NCI-H345 (cell line): ENCODE measurements at places on chromosomes 6 and 20.
A peak's percentile ranks its signal among the peaks of the same experiment; 100 is the strongest.

DNA sequence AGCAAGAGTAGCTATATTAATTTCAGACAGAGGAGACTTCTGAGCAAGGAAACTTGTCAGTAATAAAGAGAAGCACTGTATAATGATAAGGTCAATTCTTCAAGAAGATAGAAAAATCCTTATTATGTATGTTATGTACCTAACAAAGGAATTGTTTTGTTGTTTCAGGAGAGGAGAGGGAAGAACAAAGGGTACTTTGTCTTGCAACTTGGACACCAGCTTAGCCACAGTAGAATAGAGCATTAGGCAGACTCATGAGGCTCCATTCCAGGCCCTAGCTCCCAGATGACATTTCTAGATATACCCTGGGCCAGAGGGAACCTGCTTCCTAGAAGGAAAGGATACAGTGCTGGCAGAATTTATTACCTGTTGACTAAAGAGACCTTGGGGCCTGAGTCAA, 6.5 kb upstream of the NUS1 start:
- DNase-seq: no peak

DNA sequence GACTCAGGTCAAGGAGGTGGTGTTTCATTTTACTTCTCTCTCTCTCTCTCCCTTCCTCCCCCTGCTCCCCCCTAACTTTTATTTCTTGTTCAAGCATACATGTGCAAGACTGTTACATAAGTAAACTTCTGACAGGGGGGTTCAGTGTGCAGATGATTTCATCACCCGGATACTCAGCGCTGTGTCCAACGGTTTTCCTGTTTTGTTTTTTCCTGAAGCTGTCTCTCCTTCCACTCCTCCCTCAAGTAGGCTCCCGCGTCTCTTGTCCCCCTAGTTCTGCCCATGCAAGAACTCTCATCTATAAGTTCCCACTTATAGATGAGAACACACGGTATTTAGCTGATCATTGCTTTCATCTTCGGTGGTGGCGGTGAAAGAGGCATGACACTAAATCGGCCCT, 751.9 kb upstream of the DEFB115 start:
- no peak for DNase-seq

DNA sequence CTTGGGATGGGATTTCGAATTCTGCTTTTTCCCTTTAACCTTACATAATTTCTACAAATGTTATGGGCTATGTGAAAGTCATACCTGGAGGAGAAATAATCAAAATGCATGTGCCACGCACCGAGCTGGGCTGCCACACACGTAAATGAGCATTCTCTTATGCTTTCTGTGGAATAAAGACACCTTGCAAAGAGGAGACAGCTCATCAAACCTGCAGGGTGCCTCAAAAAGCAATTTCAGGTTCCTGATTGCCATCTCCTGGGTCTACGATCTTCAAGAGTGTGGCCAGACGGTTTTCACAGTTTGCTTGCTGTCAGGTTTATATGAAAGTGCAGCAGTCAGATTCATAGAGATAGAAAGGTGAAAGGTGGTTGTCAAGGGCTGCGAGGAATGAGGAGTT, 36.6 kb downstream of the DUSP22 start:
- no peak for DNase-seq

DNA sequence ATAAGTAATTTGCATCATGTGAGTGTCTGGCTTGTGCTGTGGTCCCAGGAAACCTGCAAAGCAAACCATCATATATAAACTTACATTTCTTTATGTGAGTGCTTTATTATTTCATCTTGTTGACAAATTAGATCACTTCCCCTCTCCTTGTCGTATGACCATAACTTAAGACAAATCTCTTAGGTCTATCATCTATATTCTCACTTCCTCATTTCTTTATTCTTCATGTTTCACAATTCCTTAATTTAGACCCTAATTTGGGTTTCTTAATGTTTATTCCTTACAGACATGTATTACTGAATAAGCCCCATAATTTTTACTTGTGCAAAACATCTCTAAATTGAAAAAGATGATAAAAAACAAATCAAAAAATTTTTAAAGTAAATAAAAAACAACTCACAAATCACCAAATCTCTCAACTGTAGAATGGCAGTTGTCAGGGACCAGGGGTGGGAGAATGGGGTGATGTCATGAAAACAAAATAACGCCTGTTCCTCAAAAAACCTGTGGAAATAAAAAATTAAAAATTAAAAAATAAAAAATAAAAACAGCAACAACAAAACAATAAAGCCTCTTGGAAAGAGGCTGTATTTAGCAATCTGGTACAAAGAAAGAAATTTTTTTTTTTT, 49.5 kb upstream of the FBXO30 start:
- no peak for DNase-seq

DNA sequence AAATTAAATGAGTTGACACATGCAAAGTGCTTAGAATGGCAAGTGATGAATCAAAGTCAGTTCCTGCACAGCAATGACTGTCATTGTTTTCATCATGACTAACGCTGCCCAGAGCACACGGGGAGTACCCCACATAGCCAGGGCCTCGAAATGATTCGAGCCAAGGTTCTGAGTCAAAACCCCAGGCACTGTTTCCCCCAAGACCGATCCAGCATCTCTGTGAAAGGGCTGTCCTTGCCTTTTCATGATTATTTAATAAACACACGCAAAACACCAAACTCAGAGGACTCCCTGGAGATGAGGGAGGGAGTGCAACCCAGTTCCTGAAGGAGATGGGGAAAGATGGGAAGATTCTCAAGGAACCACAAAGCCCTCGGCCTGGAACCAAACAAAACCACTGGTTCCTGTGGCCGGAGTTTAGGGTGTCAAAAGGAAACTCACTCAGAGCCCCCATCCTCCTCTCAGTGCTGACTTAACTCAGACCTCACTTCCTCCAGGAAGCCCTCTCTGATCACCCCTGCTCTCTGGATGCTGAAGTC, 3.8 kb downstream of the PREX1 start:
- no peak for DNase-seq

DNA sequence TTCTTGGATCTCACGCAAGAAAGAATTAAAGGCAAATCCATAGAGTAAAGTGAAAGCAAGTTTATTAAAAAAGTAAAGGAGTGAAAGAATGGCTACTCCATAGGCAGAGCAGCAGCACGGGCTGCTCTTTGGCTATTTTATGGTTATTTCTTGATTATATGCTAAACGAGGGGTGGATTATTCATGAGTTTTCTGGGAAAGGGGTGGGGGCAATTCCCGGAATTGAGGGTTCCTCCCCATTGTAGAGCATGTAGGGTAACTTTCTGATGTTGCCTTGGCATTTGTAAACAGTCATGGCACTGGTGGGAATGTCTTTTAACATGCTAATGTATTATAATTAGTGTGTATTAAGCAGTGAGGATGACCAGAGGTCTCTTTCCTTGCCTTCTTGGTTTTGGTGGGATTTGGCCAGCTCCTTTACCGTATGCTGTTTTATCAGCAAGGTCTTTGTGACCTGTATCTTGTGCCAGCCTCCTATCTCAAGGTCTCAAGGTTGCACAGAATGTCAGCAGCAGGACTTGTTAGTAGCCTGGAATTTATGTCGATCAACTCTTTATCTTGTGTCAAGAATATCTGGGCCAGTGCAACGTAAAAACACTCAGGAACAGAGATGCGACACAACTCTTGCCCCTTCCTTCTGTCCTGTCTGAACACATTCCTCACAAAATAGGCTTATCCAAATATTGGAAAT, 931.4 kb downstream of the QKI start:
- no peak for DNase-seq

- peak; percentile 15 for DNase-seq
Measured at GRCh38 chr6:83417880-83418663, 12.8 kb downstream of the ME1 start.

GRCh38 chr6:113588646-113589045, 268.5 kb upstream of the MARCKS start:
- no peak for DNase-seq

- no peak for DNase-seq
Measured at GRCh38 chr6:63097222-63097621, 114.0 kb upstream of the FKBP1C start.

- DNase-seq: no peak
Measured at GRCh38 chr20:61512475-61512874, 260.4 kb downstream of the CDH4 start.

GRCh38 chr6:7139835-7140470, 32.2 kb downstream of the RREB1 start:
- DNase-seq: no peak

DNA sequence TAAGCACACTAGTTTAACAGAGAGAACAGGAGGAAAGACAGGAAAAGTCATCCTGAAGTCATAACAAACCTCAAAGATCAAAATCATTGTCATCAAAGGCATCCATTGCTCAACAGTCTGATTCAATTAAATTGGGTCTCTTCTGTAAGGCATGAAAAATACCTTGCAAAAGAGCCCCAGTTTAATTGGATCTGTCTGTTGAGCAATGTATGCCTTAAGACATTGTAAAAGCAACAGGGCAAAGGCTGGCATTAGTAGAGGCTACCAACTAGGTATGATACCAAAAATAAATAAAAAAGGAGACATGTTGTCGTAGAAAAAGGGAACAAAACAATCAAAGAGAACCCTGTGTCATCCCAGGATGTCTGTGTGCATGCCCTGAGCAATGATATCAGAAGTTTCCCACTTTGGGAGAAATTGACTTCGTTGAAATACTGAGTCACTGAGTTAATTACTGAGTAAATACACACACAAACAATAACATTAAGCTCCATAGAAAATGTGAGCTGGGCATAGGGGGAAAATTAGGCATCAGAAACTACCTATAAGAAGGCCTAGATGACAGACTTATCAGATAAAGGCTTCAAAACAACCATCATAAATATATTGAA, 1013.8 kb upstream of the CITED2 start:
- no peak for DNase-seq

DNA sequence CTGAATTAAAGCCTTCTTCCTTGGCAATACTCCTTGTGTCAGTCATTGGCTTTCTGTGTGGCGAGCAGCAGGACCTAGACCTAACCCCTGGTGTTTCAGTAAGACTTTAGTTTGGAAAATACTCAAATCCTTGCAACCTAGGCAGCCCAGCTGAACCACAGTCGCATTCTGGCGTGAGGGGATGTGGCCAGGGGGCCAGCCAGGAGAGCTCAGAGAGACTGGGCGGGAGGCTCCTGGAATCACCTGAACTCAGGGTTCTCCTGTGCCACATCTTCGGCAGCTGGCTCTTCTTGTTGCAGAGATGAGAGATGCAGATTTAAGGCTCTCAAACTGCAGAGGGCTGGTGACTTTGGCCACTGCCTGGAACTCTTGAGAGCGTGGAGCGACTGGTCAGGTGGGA, 102.7 kb downstream of the SYNDIG1 start:
- DNase-seq: no peak

- no peak for DNase-seq
Measured at GRCh38 chr6:75819776-75820487, 70.9 kb downstream of the MYO6 start.

DNA sequence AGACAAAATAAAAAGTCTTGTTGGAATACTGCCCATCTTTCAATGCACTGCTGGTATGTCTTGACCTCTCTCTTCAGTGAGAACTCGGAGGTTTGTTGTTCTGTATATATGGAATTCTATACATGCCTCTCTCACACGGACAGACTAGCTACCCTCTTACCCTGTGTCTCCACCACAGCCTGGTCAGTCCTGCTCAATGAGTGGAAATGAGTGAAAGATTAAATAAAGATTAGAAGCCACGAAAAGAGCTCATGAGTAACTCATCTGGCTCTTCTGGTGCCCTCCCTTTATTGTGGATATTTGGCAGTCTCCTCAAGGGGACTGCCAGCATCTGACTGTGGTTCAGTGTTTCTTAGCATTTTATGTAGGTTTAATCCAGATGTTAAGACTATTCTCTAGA, 262.8 kb upstream of the MAP3K7 start:
- DNase-seq: no peak

- no peak for DNase-seq
Measured at GRCh38 chr20:52469128-52469527, 277.5 kb upstream of the ZFP64 start.
